Activated CD4-positive, alpha-beta T cell treated with anti-CD3 and anti-CD28 coated beads for 1 hour (primary cell): ENCODE measurements at places on chromosomes 2 and 18.

DNA sequence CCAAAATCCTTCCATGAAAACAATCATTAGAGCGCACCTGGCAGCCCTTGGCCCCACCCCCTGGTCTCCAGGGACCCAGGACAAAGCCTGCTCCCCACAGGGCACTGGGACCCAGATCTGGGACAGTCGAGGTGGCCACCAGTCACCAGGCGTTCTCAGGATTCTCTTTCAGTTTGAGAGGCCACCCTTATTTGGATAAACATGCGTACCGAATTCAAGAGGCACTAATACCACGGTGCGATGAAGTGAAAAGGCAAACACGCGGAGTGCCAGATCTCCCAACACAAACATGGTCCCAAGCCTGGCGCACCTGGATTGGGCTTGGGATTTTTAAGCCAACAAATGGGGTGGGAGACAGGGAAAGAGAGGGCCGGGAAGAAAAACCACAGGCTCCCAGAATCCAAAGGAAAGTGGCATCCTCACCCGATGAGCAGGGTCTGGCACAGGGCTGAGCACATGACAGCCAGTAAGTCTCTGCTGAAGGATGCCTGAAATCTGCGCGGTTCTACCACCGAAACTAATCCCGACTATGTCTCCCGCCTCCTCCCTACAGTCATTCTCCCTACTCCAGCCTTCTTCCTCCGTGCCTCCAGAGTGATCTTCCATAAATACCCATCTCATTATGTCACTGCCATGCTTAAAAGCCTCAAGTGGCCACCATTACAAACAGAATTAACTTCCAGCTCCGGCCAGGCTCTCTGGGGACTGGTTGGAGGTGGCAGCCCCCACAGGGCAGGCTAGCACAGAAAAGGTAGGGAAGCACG is 60.9 kb upstream of the KLHL29 start:
- DNase-seq, result no peak

- DNase-seq, result no peak
Measured at GRCh38 chr2:19224486-19224885, 133.9 kb downstream of the OSR1 start.

DNA sequence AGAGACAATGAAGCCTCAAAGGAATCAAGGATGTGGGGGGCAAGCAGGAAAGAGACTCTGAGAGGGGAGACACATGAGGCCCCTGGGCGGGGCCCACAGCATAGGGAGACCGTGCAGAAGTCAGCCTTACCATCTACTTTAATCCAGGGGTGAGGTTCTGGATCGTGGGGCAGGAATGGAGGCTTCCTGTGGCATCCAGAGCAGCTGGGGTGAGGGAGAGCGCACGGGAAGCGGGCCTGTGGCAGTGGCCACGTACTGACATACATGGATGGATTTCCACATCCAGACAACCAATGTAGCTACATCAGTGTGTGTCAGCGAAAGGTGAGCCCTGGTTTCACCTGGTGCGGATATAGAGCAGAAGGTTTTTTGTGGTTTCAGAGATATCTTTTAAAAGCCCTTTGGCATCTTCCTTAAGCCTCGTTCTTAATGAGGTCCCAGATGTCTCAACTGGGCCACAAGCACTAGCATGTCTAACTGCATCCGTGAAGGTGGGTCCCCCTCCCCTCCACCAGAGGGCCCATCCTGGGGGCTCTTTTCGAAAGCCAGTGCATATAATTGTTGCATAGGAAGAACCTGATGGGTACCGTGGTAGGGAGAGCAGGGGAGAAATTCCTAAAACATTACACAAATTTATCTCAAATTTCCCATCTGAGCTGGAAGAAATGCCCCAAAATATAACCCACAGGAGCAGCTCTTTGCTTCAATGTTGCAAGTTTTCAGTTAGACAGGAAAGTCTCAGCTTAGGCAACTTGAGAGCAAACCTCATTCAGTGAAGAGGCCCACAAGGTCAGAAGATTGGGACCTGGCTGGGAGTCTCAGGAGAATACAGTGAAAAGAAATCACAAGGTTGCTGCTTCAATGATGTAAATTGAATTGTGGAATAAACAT is 90.9 kb downstream of the SP3 start:
- no peak for DNase-seq

GRCh38 chr2:236042087-236042486 is 126.1 kb downstream of the GBX2 start:
- DNase-seq, result no peak

DNA sequence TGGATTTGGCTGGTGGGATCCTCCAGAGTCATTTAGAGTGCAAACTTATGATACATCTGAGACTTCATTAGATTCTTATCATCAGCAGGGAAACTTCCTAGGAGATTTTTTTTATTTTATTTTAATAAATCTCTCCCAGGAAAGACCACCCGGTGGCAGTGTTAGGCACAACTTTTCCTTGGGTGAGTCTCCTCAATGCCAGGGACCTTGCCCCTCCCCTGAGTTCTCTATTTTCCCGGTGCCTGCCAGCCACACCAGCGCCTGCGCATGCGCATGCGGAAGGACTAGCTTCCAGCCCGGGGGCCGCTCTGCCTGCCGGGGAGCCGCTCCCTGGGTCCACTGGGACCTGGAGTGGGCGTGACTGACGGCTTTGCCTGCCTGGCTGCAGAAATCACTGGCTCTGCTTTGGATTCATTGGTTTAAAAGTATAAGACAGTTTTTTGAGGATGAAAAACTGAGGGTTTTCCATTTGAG is 86.6 kb downstream of the TMEM182 start:
- no peak for DNase-seq

DNA sequence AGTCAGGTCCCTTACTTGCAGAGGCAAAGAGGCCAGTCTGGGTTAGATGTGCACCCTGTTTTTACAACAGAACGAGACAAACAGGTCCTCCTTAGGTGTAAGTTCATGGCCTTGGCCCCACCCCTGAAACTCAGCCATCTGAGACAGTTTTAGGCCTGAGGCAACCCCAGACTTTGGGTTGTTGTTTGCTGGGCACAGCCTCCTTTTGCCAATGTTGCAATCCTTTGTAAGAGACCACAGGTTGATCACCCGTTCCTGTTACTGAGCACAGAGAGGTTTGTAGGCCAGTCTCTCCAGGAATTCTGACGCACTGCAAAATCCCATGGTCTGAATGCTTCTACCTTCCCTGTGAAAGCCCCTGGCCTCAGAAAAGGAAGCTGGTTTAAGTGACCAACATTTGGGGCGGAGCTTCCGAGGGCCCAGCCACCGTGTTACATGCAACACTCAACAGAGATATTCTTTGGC is 15.5 kb upstream of the IL1RN start:
- no peak for DNase-seq

DNA sequence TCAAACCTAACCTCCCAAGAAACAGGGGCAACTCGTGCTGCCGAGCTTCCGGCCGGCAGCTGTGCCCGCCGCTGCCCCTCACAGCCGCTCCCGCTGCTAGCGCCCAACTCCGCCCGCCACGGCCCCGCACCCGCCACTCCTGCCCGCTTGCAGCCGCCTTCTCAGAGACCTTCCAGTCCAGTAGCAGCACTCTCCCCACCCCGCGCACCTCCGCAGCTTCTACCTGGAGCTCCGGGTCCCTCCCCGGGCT is 722 bp upstream of the C2orf15 start:
- DNase-seq, result no peak

- DNase-seq, result no peak
Measured at GRCh38 chr18:76979111-76979751, 153.4 kb downstream of the MBP start.

- DNase-seq, result no peak
Measured at GRCh38 chr2:227511239-227511930, 39.4 kb downstream of the AGFG1 start.

DNA sequence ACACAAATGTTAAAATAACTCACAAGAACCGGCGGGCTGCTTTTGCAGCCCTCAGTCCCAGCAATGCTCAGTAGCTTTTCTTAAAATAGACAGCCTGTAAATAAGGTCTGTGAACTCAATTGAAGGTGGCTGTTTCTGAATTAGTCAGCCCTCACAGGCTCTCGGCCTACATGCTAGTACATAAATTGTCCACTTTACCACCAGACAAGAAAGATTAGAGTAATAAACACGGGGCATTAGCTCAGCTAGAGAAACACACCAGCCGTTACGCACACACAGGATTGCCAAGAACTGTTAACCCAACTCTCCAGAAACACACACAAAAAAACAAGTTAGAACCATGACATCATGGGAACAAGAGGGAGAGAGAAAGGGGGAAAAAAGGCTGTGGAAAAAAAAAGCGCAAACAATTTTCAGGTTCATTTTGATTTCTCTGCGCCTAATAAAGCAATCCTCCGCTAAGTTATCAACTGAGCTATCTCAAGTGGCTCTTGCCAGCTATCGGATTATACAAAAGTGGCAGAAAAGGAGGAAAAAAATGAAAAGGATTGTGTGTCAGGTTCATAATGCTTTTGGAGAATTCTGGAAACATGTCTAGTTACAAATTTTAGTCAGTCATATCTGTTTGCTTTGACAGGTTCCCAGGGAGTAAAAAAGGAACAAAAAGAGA is 89.1 kb downstream of the ZEB2 start:
- no peak for DNase-seq

DNA sequence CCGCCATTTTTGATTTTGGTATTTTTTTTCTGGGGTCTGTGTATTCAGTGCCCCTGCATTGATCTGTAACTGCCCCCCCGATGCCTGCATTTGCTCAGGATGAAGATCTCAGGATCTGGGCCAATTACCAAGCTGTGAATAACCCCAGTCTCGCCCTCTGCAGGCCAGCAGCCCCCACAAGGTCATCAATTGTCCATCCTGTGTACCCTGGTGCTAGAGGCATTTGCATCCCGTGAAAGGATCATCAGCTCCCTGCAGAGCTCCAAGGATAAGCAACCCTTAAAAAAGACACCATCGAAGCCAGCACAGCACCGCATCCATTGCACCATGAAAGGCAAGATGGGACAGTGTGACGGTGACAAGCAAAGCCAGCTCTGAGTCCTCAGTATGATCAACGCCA is 154.1 kb upstream of the KLHL29 start:
- no peak for DNase-seq

- no peak for DNase-seq
Measured at GRCh38 chr2:3198119-3198518, 179.5 kb downstream of the EIPR1 start.

- no peak for DNase-seq
Measured at GRCh38 chr2:63055226-63056106, 4.8 kb downstream of the OTX1 start.

- DNase-seq, result no peak
Measured at GRCh38 chr2:101617188-101617587, 80.3 kb upstream of the MAP4K4 start.
